NCI-H1930 (cell line): ENCODE measurements at places on chromosomes 4 and X.

DNA sequence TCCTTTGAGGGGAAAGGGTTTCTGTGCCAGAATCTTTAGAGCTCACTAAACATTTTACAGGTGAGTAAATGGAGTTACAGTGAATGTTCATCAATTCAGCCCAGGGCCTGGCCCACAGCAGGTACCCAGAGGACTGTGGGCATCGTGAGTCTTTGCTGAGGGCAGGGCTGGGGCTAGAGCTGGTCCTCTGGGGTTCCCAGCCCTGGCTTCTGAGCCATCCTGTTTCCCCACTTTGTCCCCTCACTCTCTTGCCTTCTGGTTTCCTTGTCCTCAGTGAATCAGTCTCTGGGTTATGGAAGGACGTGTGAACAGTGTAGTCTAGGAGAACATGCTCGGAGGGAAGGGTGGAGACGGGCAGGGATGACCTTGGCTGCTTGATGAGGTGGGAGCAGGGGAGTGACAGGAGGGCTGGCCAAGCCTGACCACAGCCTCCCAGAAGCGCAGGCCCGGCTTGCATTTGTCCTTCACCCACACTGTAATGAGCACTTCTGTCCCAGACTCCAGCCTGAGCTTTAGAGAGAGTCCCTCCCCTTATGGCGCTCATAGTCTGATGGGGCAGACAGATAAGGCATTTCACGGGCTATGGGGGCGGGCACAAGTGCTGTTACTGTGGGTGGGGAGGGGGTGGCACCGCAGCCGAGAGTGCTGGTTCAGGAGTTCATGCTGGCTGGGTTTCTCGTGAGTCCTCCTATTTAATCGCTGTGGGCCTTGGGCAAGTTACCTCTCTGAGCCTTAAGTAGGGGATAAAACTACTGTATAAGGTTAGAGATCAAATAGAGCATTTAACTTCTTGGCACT is 17.3 kb downstream of the TBC1D14 start:
- no peak for DNase-seq

- DNase-seq = no peak
Measured at GRCh38 chrX:15398874-15399273, 14.7 kb upstream of the VEGFD start.

DNA sequence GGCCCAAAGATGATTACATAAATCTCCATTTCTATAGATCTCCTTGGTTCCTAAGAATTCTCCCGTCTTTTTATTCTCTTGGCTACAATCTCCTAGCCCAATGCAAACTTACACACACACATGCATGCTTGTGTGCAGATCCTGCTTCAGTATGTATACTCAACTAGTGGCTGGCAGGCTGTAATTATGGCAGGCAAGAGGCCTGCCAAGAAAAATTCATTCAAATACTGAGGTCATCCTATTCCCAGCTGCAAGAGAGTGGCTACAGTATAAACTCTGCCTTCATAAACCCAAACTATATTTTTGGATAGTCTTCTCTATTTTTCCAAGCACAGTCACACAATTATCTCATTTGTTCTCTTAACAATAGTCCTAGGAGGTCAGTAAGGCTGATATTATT is 95.2 kb downstream of the SHROOM4 start:
- DNase-seq = no peak

- no peak for DNase-seq
Measured at GRCh38 chrX:53285591-53285990, 4.2 kb upstream of the IQSEC2 start.

DNA sequence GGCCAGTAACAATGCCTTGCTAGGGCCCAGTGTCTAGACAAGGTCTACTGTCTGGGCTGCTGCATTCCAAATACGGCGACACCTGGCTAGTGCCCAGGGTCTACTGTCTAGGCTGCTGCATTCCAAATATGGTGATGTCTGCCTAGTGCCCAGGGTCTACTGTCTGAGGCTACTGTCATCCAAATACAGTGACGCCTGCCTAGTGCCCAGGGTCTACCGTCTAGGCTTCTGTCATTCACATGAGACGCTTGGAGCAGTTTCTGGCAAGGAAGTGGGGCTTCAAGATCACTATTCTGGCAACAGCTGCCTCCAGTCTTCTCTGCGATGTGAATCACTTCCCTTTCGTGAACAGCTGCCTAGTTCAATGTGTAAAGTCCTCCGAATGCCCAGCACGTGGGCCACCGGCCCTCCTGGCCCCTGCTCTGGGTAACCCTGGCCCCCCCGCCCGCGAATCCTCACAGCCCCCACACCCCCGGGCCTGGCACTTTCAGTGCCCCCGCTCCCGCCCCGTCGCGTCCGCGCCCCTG is 12.7 kb downstream of the ACOX3 start:
- no peak for DNase-seq

GRCh38 chr4:164807611-164808010 is 53.7 kb downstream of the SMIM31 start:
- no peak for DNase-seq
